NCI-H1048 (cell line): ENCODE measurements at places on chromosomes 1 and 21.

GRCh38 chr1:1763657-1764621 lies 14.3 kb downstream of the NADK start:
- DNase-seq: no peak

DNA sequence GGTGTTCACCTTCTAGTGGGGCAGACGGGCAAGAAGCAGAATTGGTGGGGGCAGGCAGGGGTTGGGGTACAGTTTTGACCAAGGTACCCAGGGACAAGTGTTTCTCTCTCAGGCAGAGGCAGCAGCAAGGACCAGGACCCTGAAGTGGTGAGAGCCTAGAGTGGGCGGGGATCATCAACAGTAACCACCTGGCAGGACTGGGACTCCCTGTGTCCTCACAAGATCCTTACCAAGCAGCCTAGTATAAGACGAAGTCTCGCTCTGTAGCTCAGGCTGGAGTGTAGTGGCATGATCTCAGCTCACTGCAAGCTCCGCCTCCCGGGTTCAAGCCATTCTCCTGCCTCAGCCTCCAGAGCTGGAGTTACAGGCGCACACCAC lies 3.2 kb upstream of the NADK start:
- DNase-seq: no peak

DNA sequence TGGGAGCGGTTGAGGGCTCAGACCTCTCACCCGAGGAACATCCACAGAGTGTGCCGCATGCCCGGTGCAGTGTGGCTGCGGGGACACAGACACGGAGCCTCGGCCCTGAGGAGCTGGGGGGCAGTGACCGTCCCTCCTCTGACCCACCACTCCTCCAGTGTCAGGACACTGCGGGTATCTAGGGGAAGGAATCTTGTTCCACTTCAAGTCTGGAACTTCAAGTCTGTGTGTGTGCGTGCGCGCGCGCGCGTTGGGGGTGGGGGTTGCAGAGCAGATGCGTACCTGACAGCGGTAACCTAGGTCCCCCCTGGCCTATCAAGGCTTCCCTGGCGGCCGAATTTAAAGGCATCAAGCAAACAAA lies 17.3 kb downstream of the PCSK9 start:
- DNase-seq: no peak

- DNase-seq: no peak
Measured at GRCh38 chr1:153032677-153033308, 1.8 kb downstream of the SPRR1B start.

- DNase-seq: no peak
Measured at GRCh38 chr21:45532826-45533360, 9.3 kb downstream of the SLC19A1 start.

GRCh38 chr1:225940385-225941151 lies 452 bp downstream of the LEFTY2 start:
- no peak for DNase-seq

GRCh38 chr1:24201941-24202440 lies 14.9 kb upstream of the IFNLR1 start:
- DNase-seq: peak; percentile 85

DNA sequence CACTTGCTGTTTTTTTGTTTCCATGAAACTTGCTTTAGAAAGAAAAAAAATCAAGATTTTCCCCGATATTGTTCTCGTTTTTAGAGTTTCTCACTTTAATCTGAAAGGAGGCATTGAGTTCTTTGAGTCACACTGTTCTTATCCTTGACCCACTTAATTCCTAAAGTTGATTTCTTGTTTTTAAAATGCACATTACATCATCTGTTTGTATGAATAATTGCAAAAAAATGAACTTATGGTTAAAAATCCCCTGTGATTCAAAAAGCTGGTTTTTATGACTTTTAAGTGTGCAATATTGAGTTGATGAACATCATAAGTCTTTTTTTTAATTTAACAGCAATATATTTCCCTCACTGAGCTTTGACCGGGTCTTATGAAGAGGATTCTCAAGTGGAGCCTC lies 131.6 kb downstream of the SNX7 start:
- DNase-seq: no peak

GRCh38 chr1:159902541-159902940 lies 2.6 kb upstream of the CFAP45 start:
- DNase-seq: no peak

DNA sequence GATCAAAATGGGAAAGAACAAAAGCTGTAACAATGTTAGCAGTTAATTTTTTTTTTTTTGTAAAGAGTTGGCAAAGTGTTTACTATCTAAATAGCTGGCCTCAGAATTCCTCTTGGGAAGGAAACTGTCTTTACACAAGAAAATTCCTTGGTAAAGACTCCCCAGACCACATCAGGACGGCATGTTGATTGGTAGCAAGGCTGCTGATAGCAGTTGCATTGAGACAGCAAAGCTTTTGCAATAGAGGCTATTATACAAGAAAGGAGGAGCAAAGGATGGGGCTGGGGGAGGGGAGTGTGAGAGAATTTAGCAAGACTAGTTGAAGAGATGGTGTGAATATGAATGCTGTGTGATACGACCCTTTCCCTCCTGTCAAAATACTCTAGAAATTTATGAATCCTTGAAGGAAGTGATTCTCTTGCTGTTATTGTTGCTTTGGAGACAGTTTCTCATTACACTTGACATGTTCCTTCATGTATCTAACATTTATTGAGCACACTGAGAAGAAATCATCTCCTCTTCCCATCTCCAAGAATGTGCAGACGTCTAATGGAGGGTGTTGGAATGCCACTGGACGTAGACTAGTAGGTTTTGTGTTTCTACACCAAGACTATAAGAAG lies 355.6 kb downstream of the SIPA1L2 start:
- DNase-seq: no peak

GRCh38 chr1:32883338-32884031 lies 2.8 kb upstream of the HPCA start:
- no peak for DNase-seq

GRCh38 chr21:38989379-38989744 lies 183.6 kb downstream of the ETS2 start:
- no peak for DNase-seq

DNA sequence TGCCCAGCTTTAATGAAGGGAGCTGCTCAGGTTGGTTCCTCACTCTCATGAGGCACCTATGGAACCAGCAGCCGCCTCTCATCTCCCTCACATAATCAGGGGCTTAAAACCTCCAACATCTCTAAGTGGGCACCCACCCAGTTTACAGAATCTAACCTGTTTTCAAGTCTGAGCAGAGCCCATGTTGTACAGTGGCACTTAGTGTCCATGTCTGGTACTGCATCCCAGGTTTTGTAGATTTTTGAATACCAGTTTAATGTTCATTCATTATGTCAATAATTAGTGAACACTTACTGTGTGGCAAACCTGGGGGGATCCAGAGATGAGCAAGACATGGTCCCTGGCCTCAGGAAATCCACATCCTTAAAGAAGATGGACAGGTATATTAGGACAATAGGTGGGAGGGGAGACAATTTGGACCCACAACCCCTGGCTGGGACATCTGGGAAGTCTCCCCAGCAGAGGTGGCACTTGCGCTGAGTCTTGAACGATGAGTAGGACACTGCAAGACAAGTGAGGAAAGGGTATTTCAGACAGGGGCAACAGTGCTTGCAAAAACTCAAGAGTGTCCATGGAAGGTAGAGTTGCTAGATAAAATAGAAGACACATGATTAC lies 83.3 kb downstream of the LACTBL1 start:
- DNase-seq: no peak

- no peak for DNase-seq
Measured at GRCh38 chr1:34478515-34479076, 276.3 kb upstream of the GJB5 start.

- DNase-seq: no peak
Measured at GRCh38 chr1:39672551-39672947, 642 bp upstream of the NT5C1A start.

DNA sequence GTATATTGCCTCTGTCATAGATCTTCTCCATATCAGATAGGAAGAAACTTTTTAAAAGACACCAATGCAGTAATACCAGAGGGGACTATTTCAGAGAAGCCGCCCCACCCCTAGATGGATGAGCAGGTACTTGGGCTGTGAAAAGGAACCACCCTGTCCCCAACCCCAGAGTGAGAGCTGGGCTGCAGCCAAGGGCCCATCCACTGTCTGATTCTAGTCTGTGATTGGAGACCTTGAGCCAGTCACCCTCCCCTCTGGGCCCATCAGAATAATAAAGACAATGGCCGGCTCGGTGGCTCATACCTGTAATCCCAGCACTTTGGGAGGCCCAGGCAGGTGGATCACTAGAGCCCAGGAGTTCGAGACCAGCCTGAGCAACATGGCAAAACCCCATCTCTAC lies 5.0 kb downstream of the CLEC20A start:
- no peak for DNase-seq

GRCh38 chr1:201259476-201260235 lies 23.6 kb upstream of the PKP1 start:
- DNase-seq: no peak

DNA sequence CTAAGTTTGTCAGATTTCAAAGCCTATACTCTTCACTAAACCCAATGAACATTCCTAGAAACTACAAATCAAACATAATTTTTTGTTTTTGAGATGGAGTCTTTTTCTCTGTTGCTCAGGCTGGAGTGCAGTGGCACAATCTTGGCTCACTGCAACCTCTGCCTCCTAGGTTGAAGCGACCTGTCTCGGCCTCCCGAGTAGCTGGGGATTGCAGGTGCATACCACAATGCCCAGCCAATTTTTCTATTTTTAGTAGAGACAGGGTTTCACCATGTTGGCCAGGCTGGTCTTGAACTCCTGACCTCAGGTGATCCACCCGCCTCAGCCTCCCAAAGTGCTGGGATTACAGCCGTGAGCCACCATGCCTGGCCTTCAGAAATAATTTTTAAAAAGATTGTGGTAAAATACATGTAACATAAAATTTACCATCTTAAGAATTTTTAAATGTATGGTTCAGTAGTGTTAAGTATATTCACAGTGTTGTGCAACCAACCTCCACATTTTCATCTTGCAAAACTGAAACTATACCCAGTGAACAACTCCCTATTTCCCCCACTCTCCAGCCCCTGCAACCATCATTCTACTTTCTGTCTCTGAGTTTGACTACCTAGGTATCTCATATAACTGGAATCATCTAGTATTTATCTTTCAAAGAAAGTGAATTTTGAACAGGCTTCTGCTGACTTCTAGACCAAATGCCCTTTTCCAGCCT lies 2.7 kb upstream of the CFAP141 start:
- DNase-seq: no peak
